NCI-H2081 treated with DMSO at 0.1 percent for 48 hours (cell line): ENCODE measurements at places on chromosomes 1 and 21.

DNA sequence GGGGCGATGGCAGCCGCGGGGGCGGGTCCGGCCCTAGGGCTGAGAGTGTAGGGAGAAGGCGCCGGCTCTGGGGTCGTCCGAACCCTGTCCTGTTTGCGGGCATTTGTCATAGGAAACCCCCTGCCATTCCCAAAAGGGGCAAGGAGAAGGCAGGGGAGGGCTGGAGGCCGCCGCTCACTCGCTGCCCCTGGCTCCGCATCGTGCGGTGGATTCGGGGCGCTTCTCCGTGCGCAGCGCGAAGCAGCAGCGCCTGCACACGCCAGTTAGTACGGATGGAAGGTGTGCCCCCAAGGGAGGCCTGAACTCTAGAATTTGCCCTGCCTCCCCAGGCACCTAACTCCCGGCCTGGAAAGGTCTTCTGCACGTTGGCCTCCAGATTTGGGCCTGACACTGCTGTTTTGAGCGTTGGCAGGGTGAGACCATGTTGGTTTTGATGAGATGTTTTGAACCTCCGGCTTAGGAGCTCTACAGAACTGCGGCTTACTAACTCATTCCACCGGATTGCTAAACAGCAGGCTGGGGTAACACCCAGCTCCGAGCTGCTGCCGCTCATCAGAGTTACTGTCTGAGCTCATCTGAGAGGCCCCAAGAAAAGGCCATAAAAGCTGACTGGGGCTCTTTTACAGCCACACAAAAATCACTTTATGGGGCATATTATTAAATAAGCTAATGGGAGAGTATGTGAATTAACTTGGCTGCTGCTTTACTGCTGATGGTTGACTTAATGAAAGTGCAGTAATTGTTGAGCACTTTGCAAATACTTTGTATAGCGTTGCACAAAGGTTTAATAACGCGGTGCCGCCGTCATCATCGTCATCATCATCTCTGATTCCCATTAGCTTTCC, 987 bp downstream of the GPR137B start:
- DNase-seq: no peak

DNA sequence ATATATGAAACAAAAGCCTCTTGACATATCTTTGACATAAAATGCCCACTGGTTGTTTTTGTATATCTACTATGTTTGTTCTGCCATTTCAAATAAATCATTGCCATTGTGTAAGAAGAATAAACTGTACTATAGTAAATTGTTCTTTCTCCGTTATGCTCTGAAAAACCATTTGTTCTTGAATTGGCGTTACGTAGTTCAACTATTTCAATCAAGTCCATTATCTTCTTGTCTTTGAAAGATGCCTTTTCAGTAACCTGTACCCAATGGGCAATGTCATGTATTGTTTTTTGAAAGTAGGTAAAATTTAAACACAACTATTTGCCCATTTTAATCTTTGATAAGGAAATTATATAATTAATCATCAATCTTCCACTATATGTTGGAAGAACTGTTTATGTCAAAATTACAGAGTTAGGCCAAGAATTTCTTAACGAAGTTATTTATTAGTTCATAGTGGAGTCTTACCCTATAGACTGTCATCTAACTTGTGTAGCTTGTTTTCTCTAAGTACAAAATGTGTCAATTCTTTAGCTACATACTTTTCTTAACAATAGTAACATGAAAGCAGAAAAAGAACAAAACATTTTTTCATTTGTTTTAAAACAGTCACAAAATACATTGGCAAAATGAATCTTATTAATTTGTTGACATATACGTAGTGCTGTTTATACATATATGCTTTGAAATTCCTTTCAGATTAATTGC, 294.8 kb downstream of the PTPRC start:
- no peak for DNase-seq

- no peak for DNase-seq
Measured at GRCh38 chr1:37474697-37475379, 458 bp downstream of the ZC3H12A start.

GRCh38 chr1:206887701-206888100, 9.5 kb upstream of the IL24 start:
- DNase-seq: no peak
